Upper lobe of right lung (tissue), 1 donor: ENCODE measurements at places on chromosomes 11 and 22. TPM values are rescaled to one million over a fixed set of nuclear protein-coding genes. Genes with fewer than 3 reads are reported as not detected.

DNA sequence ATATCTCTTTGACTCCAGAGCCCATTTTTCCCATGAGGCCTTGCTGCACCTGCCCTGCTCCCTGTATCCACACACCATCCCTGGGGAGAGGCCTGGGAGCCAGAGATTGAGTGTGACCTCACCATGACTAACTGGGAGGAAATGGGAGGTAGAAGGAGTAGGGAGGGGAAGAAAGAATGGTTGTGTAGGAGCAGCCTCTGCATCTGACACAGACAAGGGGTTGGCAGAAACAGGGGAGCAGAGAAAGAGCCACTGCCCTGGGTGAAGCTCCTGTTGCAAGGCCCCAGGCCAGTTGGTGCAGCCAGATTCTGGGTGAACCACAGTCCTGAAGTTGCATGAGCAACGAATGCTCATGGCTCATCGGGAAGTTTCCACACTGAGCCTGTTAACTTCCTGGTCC lies 32.4 kb downstream of the POU2F3 start:
- no peaks in the 10 kb centered on the region for H3K36me3 ChIP-seq
- DNase-seq = no peak
- H3K4me3 ChIP-seq = no peak overlapping the region
- H3K27me3 ChIP-seq = peaks cover 19% of the 10 kb centered on the region

- no peak overlapping the region for H3K27ac ChIP-seq
- peaks cover 4% of the 10 kb centered on the region for H3K27me3 ChIP-seq
- H3K4me1 ChIP-seq = no peaks in the 10 kb centered on the region
- no peak overlapping the region for H3K4me3 ChIP-seq
- H3K36me3 ChIP-seq = no peaks in the 10 kb centered on the region
These were observed 216.3 kb upstream of the TBCEL start for GRCh38 chr11:120807414-120808150.

- no peak for DNase-seq
- H3K27ac ChIP-seq = no peak overlapping the region
- no peaks in the 10 kb centered on the region for H3K27me3 ChIP-seq
These were observed 321.8 kb downstream of the TBC1D22A start for GRCh38 chr22:47084226-47084625.

DNA sequence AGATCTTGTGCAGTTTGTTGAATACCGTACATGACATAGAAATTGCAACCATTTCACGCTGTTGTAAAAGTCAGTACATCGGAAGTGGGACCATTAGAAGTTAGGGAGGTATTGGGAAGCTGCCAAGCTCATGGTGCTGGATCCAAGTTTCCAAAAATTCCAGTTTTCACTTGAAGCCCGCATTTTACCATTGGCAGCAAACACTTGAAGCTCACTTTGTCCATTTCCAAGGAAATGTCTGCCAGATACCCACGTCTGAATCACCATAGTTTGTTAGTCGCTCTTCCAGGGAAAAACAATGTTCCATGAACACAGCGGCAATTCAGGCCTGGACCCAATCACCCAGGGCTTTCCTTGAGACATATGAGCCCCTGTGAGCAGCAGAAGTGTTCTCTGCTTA lies 22.6 kb upstream of the PARVB start:
- H3K36me3 ChIP-seq = peaks cover 23% of the 10 kb centered on the region
- no peak overlapping the region for H3K4me3 ChIP-seq
- DNase-seq = peak; percentile 12
- no peaks in the 10 kb centered on the region for H3K4me1 ChIP-seq
- H3K27me3 ChIP-seq = no peaks in the 10 kb centered on the region

- no peaks in the 10 kb centered on the region for H3K27me3 ChIP-seq
- H3K36me3 ChIP-seq = no peaks in the 10 kb centered on the region
- no peak for DNase-seq
These were observed 22.1 kb upstream of the CTR9 start for GRCh38 chr11:10728789-10729472.

MRGPRX4 gene
- not detected for total RNA-seq

- H3K27ac ChIP-seq = no peak overlapping the region
- H3K4me3 ChIP-seq = no peak overlapping the region
- no peak for DNase-seq
These were observed 62.2 kb upstream of the SOX6 start for GRCh38 chr11:16418428-16419097.

CABP2 gene
- total RNA-seq = not detected

DNA sequence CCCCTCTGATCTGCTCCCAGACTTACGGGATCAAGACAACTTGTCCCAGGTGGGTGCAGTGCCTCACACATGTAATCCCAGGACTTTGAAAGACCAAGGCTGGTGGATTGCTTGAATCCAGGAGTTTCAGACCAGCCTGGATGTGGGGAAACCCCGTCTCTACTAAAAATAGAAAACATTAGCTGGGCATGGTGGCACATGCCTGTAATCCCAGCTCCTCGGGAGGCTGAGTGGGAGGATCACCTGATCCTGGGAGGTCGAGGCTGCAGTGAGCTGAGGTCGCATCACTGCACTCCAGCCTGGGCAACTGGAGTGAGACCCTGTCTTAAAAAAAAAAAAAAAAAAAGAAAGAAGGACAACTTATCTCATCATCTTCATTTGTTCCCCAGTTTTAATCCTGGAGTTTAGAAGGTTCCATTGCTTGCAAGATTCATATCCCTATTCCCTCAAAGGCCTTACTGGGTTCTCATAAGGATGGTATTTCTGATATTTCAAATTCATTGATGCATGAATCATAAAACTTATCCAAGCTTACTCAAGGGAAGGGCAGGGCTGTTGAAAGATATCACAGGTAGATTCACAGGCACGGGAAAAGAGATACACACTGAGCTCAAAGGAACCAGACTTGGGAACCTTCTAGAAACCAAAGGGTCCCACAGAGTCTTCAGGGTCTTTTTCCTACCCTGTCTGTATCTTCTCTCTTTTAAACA lies 14.6 kb downstream of the ENDOD1 start:
- no peak for DNase-seq
- no peak overlapping the region for H3K27ac ChIP-seq
- H3K4me1 ChIP-seq = peaks cover 6% of the 10 kb centered on the region
- no peaks in the 10 kb centered on the region for H3K27me3 ChIP-seq
